Activated CD4-positive, CD25-positive, alpha-beta regulatory T cell treated with anti-CD3 and anti-CD28 coated beads, Interleukin-2, amount 50 U/mL, for 16 hours (primary cell): ENCODE measurements at places on chromosomes 2 and 18.

- no peak for DNase-seq
These were observed 84.3 kb downstream of the COL4A4 start for GRCh38 chr2:227079726-227080125.

DNA sequence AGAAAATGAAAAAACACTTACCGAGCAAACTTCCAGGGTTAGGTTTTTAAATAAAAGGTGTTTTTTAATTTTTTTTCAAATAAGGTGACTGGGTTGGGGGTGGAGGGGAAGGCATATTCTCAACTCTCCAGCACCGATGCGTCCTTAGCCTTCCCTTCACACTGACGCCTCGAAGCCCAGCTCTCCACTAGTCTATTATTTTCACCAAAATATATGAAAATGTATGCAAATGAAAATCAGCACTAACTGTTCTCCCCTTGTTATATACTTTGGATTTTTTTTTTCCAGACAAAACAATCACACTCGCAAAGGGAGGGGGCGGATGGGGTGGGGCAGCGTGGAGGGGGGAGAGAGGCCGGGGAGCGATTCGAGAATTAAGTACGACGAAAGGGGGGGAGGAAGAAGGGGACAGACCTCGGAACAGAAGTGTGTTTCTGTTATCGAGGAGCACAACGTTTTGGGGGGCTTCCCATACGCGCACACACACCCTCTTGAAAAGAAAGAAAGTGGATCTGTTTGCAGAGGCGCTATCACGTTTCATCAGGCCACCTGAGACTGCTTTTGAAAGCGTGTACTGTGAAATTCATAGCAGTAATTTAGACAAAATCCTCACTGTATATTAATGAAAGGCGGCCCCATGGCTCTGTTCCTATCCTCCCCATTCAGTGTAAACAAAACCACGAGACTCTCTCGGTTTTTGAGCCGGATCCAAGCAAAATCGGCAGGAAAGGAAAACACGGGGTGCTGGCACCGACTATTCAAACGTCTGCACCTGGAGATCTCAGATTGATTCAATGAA lies 2.4 kb upstream of the POU3F3 start:
- DNase-seq = no peak

DNA sequence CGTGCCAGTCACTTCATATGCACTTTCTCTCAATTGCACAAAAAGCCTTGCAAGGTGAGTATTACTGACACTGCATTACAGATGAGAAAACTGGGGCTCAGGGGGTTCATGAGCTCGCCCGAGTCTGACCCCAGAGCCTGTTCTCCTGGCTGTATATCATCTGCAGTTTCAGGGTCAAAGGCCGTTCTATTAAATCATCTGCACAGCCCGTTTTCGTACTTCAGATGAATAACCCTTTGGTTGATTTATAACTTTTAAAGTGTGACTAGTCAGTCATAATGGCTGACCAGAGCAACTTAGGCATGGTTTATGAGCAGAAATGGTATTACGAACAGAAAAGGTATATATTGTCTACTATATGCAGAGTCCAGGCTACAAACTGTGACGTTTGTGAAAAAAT lies 35.3 kb upstream of the NPAS2 start:
- DNase-seq = no peak

DNA sequence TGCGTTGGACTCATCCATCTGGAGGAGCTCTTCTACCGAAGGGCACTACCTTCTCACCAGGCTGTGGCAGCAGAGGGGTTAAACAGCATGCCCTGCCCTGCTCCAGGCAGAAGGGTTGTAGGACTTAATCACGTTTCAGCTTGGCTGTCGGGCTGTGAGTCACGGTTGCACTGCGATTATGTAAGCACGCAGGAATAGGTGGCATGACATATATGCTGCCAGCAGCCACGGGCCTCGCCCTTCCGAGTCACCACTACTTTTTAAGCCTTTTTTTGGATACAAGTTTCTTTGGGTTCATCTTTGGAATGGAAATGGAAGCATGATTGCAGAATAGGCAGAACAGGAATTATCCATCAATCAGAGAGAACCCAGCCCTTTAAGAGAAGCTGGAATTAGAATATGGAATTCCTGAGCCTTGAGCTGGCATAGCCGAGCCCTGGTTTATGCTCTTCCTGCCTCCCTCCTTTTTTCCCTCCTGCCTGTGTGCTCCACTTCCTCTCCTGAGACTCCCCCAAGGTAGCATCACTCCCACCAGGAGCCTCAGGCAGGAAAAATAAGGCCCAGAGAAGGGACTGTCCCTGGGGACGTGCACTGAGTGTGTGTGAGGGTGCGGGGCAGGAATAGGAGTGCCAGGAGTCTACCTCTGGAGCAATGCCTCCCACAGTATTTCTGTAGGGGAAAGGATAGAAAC lies 86.8 kb downstream of the SEMA4F start:
- no peak for DNase-seq

DNA sequence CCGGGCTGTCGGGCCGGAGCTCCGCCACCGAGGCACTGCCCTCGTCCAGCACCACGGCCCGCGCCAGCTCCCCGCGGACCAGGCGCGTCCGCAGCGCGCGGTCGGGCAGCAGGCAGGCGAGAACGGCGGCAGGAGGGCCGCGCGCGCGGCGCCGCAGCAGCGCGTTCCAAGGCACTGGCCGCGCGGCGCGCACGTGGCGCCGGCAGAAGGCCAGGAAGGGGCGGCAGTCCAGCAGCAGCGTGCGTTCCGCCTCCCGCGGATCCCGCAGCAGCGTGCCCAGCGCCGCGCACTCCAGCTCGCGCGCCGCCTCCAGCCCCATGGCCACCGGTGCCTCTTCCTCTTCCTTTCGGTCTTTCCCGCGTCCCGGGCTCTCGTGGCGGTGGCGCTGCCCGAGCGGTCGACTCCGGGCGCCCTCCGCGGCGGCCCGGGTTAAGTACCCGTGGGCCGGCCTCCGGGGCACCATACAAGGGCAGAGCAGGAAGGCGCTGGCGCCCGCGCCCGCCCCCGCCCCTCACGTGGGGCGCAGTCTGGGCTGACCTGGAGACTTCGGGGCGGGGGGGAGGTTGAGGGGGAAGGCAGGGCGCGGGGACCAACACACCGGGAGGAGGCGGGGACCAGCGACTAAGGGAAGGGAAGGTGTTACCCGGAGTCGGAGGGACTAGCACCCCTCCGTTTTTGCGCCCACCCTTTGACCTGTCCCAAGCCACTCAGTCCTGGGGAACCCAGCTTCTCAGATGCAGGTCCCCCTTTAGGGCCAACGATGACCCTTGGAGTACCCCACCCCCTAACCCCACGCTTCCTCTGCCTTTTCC lies at the start of gene DUSP2:
TSS of gene DUSP2 (minus strand) at position 405 of the 812 bp plus-strand sequence. CDS start at position 319, 86 bp downstream.
- peak; percentile 79 for DNase-seq

DNA sequence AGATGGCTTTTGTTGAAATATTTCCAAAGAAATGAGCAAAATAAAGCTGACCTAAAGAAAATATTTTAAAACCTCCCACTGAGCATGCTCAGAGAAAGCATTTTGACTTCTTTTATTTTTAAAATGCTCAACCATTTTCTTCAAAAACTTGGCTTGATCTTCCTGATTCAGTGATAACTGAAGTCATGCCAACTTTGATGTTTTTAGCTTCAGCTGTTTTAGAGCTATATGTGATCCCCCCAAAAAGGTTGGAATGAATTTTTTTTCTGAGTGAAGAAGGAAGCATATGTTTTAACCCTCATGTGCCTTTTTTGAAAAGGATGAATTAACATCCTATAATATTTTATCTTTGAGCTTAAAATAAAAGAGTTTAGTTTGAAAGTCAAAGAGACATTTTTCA lies 612.0 kb downstream of the ARHGAP15 start:
- no peak for DNase-seq

- DNase-seq = no peak
These were observed 200.3 kb upstream of the ID2 start for GRCh38 chr2:8481463-8482009.

DNA sequence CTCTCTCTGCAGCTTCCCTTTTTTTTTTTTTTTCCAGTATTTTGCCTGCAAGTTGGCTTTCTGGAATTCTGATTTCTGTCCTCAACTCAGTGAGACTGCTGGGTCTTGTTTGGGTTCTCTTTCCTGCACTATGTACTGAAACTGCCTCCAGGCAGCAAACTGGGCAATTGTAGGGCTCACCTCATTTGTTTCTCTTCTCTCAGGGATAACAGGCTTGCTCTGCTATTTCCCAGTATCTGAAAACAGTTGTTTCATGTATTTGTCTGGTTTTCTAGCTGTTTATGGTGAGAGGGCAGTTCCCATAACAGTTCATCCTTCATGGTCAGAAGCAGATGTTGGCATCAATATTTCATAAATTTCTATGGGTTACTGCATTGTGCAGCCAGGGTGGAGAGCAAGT lies 206.0 kb downstream of the CYRIA start:
- no peak for DNase-seq

GRCh38 chr2:109486711-109487535 lies 126.8 kb downstream of the SEPTIN10 start:
- DNase-seq = no peak
